CD4-positive, alpha-beta T cell treated with Interleukin-17A for 4 hours (primary cell): ENCODE measurements at places on chromosomes 2 and 18.

DNA sequence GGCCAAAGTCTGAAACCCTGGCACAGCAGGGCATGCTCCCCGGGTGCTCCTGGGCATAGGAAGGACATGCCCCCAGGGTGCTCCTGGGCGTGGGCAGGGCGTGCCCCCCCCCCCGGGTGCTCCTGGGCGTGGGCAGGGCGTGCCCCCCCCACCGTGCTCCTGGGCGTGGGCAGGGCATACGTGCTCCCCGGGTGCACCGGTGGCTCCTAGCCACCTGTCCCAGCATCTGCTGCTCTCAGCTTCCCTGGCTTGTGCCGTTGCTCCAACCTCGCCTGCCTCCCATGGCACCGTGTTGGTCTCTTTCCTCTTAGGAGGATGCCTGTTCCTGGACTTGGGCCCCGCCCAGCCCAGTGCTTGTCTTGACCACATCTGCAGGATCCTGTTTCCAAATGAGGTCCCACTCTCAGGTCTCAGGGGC is 95.6 kb upstream of the CTDP1 start:
- no peak for DNase-seq

DNA sequence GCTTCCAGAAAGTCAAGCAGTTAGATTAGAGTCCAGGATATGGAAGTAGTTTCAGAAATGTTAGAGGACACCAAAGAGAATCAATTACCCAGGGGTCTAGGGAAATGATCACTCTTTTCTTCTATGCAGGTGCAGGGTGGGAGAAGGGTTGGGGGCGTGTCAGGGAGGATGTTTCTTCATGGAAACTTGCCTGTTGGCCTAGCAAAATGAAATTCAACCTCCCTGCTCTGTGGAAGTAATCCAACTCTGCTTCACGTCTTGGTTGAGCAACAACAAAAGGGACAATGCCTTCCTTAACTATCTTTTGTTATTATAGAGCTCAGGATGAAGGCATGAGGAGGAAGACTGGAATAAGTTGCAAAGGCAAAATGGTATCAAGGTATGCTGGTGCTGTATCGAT is 210.8 kb upstream of the ETAA1 start:
- no peak for DNase-seq

- DNase-seq, result no peak
Measured at GRCh38 chr2:66306483-66306882, 128.4 kb upstream of the MEIS1 start.

GRCh38 chr18:23519734-23520133 is 16.4 kb downstream of the RMC1 start:
- DNase-seq, result no peak
